ENCODE measurements at places on chromosomes 6 and 20.

GRCh38 chr6:45302832-45303231 is 25.3 kb upstream of the RUNX2 start:
- DNase-seq = no peak

GRCh38 chr6:16909658-16910360 is 148.5 kb upstream of the ATXN1 start:
- DNase-seq = no peak

DNA sequence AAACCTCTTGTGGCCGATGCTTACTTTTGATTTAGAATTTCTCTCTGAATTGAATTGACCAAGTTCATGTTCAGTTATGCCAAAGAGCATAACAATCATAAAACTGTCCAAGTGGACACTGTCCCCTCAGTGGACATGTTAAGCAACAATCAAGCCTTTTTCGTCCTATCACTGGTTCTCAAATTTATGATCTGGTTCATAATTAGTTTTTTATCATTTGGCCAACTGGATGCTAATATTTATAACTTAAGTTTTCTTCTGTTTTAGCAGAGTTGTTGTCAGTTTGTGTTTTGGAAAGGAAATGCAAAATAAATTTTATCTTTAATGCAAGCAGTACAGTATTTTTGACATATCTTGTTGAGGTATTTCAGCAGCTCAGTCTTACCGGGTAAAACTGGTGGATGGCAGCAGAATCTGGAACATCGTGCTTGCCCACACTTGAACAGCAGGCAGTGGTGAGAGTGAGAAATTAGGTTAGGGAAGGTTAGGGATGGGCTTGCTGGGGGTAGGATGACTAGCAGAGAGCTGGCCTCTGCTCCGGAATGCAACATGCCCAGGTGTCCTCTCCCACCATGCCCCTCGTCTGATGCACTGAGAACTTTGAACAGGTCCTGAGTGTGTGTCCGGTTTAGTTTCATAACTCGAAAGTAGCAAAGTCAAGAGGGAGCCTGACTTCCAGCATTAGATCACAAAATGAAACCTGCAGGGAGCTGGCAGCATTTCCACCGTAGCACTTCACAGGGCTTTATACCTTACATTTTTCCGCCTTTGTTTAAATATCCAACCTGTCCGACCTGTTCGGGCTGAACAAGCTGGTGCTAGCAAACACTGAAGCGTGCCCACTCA is 93.1 kb downstream of the RREB1 start:
- DNase-seq = peak; percentile 58

DNA sequence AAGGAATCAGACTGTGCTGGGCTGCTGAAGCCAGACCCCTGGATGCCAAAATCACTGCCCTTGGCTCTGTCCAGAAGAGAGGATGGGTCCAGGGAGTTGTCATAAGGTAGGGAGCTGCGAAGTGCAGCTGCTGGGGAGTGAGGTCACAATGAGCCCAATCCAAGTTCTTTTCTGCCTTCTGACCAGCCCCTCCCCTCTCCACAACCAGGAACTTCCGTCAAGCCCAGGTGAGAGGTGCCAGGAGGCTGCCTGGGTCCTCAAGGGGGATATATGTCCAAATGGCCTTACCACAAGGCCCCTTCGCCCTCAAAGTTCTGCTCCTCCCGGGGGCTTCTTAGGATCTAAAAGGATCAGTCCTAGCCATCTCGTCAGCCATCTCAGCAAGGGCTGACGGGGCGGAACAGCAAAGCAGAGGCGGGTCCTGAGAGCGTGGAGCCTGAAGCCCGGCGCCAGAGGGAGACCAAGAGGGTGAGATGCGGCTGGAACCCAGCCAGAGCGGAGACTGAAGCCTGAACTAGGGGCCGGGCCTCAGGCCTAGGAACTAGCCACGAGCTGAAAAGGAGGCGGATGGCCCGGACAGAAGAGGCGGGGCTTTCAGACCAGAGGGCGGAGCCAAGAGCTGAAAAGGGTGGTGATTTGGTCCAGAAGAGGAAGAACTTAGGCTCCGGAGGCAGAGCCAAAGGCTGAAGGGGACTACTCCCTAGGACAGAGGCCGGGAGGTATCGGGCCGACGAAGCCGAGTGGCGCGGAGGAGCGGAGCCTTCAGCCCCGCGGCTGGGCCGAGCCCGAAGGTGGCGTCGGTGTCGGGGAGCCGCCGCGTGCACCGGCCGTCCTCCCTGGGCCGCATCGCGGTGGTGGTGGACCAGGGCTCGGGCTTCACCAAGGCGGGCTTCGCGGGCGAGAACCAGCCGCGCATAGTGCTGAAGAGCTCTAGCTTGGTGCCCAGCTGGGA is at the start of gene ACTL10:
TSS of gene ACTL10 (plus strand) at position 651 of the 952 bp plus-strand sequence. CDS start 555 bp downstream, outside the sequence.
- peak; percentile 98 for DNase-seq

GRCh38 chr6:11711003-11711983 is 67.3 kb downstream of the ADTRP start:
- DNase-seq = no peak

DNA sequence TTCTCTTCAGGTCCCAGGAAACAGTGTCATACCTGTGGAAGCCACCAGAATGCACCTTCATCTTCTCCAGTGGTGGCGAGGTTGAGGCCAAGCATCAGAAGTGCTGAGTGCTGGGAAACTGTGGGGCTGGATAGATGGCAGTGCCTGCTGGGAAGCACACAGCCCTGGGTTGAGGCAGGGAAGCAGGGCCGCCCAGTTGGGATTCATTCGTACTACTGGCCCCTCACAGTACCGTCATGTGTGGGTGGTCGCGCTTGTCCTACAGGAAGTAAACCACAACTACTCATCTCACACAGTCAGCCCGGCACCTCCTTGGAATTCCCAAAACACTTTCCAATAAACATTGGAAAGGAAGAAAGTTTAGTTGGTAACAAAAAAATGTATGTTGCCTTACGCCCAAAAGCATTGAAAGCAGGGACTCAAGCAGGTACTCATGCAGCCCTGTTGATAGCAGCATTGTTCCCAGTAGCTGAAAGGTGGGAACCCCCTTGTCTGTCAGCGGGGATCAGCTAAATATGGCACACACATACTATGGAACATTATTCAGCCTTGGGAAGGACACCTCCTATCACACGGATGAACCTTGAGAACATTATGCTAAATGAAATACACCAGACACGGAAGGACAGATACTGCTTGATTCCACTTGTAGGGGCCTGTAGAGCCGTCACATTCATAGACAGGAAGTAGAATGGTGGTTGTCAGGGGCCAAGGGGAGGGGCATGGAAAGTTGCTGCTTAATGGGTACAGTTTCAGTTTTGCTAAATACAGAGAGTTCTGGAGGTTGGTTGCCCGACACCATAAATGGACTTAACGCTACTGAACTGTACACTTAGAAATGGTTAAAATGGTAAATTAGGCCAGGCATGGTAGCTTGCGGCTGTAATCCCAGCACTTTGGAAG is 162.7 kb downstream of the MTHFD1L start:
- no peak for DNase-seq

- DNase-seq = no peak
These were observed 67.5 kb upstream of the PRL start for GRCh38 chr6:22364306-22364705.

- DNase-seq = no peak
These were observed 52.0 kb downstream of the MYLIP start for GRCh38 chr6:16180696-16181438.

DNA sequence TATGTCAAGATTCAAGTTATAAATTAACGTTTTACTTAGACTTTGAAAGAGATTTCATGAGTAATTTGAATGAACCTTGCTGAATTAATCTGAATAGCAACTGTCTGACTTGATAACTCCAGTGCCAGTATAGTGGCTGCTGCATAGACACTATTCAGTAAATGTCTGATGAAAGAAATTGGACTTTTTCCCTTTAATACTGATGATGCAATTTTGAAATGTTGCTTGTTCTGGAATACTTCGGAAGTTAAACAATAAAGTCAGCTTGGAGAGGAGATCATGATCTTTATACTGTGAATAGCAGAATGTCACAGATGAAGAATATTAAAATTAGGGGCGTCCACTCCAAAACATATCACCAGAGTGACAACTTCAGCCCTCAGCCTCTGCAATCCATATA is 3.6 kb upstream of the PGBD1 start:
- DNase-seq = no peak

GRCh38 chr6:43021270-43022047 is at the start of gene RRP36:
RRP36 (plus strand) TSS chr6:43021623; CDS start chr6:43021655, 32 bp downstream.
- DNase-seq = peak; percentile 69
